ENCODE measurements at places on chromosomes 12 and 14. TPM values are rescaled to one million over a fixed set of nuclear protein-coding genes. Genes with fewer than 3 reads are reported as not detected.

Gene PFDN5
- polyA plus RNA-seq, result 667 TPM

Gene TMTC1
- polyA plus RNA-seq, result 4.0 TPM

Gene GPR135
- 3.5 TPM for polyA plus RNA-seq

Gene YLPM1
- 52.9 TPM for polyA plus RNA-seq

Gene TGFB3
- 21.1 TPM for polyA plus RNA-seq

Gene TDRD9
- 0.46 TPM for polyA plus RNA-seq

Gene NELL2
- polyA plus RNA-seq, result 99.9 TPM

Gene FZD10
- polyA plus RNA-seq, result 1.2 TPM

Gene GLI1
- 7.3 TPM for polyA plus RNA-seq

Gene TAMALIN
- 9.6 TPM for polyA plus RNA-seq

Gene TEP1
- 98.8 TPM for polyA plus RNA-seq

Gene SDR9C7
- 0.03 TPM for polyA plus RNA-seq

Gene RERGL
- polyA plus RNA-seq, result 0.25 TPM

Gene OSGEP
- polyA plus RNA-seq, result 63.2 TPM

Gene DCN
- 568 TPM for polyA plus RNA-seq

Gene PLEK2
- polyA plus RNA-seq, result 39.6 TPM

Gene IGF1
- 5.4 TPM for polyA plus RNA-seq

Gene CCDC177
- polyA plus RNA-seq, result 0.07 TPM

Gene SART3
- 52.7 TPM for polyA plus RNA-seq

Gene TMEM132D
- 0.55 TPM for polyA plus RNA-seq

Gene LRP1-AS
- polyA plus RNA-seq, result 1.7 TPM

Gene ARHGAP9
- polyA plus RNA-seq, result 16.1 TPM

Gene TSPAN8
- 595 TPM for polyA plus RNA-seq

Gene PTHLH
- 0.60 TPM for polyA plus RNA-seq

Gene OASL
- polyA plus RNA-seq, result 0.31 TPM

Gene TMEM63C
- polyA plus RNA-seq, result 7.7 TPM

Gene HELB
- 3.5 TPM for polyA plus RNA-seq

Gene SPIC
- polyA plus RNA-seq, result 0.13 TPM

Gene DCP1B
- polyA plus RNA-seq, result 17.2 TPM

Gene GALNT8
- 19.5 TPM for polyA plus RNA-seq

Gene EFS
- 19.0 TPM for polyA plus RNA-seq

Gene RXYLT1
- 21.5 TPM for polyA plus RNA-seq

Gene GDF3
- 0.27 TPM for polyA plus RNA-seq

Gene GAS2L3
- 34.0 TPM for polyA plus RNA-seq

Gene AMDHD1
- 2.7 TPM for polyA plus RNA-seq

Gene FAM90A1
- 0.91 TPM for polyA plus RNA-seq

Gene KERA
- polyA plus RNA-seq, result 0.22 TPM

Gene PLEKHG7
- 0.54 TPM for polyA plus RNA-seq

Gene MORN3
- polyA plus RNA-seq, result 3.5 TPM

Gene ZC3H10
- 4.5 TPM for polyA plus RNA-seq

Gene SLC8A3
- 0.42 TPM for polyA plus RNA-seq

Gene LRP1
- 100 TPM for polyA plus RNA-seq

Gene CACNA2D4
- polyA plus RNA-seq, result 5.9 TPM

Gene CD27
- polyA plus RNA-seq, result 1.6 TPM

Gene AICDA
- polyA plus RNA-seq, result 1.0 TPM

Gene ASPG
- 11.7 TPM for polyA plus RNA-seq

Gene SYT10
- 0.84 TPM for polyA plus RNA-seq

Data from large intestine (tissue), 12 donors.